ENCODE measurements at places on chromosomes 2 and 18. TPM values are rescaled to one million over a fixed set of nuclear protein-coding genes. Genes with fewer than 3 reads are reported as not detected.

DNA sequence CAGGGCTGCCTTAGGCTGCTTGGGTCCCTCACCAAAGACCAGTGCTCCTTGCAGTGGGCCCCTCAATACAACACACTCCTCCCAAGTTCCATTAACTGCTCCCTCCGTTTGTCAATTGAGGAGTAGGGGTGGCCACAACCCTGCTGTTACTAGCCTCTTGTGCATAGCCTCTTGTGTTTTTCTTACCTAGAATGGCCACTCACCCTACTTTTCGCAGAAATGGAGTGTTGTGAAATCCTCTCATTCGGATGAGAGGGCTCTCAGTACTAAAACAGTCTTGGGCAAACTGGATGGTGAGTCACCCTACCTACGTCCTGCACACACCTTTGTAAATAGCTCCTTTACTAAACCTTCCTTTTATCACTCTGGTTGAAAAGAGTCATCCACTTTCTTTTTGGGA, 253.9 kb downstream of the OSR1 start:
- DNase-seq: no peak

DNA sequence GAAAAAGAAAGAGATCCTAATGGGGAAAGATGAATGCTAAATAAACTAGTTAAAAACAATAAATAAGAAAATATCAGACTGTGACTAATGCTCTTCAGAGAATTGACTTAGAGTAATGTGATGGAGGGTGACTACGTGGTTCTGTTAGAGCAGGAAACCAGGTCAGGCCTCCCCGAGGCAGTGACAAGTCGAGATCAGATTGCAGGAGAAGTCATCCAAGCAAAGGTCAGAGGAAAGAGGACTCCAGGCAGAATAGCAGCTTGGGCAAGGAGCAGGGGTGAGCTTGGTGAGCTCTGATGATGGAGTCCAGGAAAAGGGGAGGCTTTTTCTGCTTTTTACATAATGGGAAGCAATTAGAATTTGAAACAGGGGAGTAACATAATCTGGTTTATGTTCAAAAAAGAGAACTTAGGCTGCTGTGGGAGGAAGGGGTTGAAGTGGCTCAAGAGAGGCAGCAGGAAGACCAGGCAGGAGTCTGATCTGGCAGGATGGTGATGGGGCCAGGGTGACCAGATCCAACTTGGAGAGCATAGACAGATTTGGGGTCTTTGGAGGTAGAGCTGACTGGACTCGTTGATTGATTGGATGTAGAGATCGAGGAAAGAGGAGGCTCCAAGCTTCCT, 27.3 kb upstream of the ITGB6 start:
- DNase-seq: no peak

- no peak for DNase-seq
Measured at GRCh38 chr2:207251573-207252192, 85.9 kb upstream of the KLF7 start.

DNA sequence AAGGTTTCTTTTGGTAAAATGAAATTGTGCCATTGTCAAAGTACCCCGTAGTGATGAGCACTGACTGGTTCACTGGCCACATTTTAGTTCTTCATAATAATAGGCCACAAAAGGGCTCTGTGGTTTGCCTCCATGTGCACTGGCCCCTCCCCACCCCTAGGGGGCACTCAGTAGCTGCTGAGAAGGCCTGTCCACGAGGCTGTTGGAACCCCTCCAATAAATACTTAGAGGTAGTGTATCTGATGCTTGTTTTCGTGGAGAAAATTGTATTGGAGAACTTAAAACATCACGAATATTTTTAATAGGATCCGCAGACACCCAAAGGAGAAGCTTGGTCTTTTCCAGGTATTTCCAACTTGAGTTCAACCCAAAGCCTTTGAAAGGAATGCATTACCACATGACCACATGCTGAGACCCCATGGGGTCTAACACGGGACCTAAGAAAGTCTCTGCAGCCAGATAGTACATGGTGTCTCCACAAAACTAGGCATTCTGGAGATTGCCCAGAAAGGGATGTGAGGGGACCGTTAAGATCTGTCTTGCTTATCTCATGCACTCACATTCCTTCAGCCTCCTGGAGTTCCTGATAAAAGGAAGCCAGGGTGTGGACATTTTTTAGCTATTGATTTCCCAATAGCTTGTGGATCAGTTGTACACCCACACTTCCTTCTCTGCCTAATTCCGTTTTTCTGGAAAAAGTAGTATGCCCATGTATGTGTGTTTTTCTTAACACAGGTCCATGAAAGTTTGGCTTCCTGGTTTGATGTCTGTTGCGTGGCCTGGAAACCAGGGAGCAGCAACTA, 28.5 kb upstream of the NOSTRIN start:
- no peak for DNase-seq

DNA sequence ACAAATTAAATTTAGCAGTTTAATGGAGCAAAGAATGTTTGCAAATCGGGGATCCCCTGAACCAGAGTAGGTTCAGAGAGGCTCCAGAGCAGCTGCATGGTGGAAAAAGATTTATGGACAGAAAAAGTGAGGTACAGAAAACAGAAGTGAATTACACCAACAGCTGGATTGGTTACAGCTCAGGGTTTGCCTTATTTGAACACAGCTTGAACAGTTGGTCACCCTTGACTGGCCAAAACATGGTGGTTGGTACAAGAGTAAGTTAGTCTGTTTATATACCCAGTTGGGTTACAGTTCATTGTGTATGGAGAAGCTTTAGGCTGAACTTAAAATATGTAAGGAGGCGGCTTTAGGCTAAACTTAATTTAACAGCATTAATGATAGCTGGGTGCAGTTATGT, 5.4 kb upstream of the CDCA7 start:
- DNase-seq: no peak

- peak; percentile 90 for DNase-seq
Measured at GRCh38 chr2:26848336-26849055, 564 bp downstream of the DPYSL5 start.

- peak; percentile 93 for DNase-seq
Measured at GRCh38 chr2:235051436-235052260, 99.8 kb downstream of the SH3BP4 start.

GRCh38 chr2:120204417-120204816, 18.8 kb downstream of the TMEM185B start:
- DNase-seq: no peak

- DNase-seq: no peak
Measured at GRCh38 chr18:75506913-75507312, 79.4 kb upstream of the SMIM21 start.

GRCh38 chr18:37398248-37398920, 167.2 kb downstream of the CELF4 start:
- peak; percentile 66 for DNase-seq

DNA sequence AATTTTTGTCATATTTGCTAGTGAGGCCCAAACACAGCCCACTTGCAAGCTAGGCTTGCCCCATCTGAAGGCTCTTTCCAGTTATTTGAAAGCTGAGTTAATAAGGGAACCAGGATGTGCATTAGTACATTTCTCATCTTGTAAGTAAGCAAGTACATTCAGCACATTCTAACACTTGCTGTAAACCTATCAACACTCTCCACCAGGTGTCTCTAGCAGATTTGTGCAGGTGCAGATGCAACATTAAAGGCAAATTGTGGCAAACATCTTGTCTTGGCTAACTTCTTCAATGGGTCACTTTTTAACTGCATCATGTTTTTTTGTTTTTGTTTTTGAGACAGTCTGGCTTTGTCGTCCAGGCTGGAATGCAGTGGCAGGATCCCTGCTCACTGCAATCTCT, 25.3 kb upstream of the MFSD6 start:
- no peak for DNase-seq

DNA sequence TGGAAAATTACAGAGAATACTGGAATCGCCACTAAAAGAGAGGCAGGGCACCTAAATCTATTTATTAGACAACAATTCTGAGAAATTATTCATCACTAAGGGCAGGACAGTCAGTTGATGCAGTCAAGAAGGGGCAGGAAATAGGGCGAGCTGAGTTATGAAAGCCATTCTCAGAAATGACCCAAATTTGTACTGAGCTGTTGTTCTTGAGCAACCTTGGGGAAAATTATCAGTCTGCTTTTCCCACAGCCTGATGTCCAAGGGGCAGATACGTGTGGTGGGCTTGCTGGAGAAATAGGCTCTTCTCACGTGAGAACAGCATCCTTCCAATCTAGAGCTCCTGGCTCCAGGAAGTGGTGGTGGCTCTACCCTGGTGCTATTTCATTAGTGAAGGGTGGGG, 38.6 kb downstream of the STON1 start:
- DNase-seq: no peak

- DNase-seq: no peak
Measured at GRCh38 chr2:216536734-216537210, 38.1 kb downstream of the RPL37A start.

DNA sequence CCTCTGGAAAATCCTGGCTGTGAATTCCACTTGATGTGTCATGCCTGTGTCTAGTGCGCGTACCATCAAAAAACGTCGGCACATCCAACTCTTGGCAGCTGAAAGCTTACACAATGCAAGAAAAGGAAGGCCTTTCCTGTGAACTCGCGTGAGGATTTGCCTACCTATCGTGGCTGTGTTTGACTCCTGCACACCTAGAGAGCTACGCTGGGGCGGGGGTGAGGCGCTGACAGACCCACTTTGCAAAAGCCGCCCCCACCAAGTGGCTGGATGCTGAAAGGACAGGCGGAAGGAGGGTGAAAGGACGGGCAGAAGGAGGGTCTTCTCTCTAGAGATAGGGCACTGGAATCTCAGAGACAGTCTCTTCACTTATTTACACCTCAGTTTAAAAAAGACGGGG, 270.1 kb downstream of the EIPR1 start:
- DNase-seq: no peak

DNA sequence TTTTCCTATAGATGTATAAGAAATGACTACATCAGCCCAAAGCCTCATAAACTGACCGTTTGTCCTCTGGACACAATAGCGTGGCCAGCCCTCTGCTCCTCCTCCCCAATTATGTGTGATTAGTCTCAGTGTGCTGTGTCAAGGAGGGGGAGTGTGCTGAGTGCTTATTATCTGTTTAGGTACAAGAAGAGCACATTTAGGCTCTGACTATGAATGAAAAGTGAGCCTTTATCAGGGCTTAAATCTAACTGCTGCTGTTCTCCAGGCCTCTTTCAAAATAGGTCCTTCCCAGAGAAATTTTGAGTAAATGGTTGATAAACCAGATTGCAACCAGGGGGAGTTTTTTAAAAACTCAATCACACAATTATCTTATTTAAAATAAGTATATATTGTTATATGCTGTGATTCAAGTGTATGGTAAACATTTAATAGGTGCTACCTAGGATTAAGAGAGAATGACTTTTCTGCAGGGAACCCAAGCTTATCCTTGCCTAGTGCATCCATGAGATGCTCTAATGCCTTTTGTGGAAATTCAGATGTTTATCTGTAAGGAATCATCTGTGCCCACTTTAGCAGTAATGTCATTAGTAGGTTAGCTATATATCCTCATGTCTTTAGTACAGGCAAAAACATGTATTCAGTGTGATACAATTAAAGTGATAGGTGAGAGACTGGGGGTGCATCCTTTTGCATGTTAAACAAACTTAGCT, 168.7 kb upstream of the SIX3 start:
- no peak for DNase-seq

GRCh38 chr2:57941816-57942215, 104.8 kb upstream of the VRK2 start:
- no peak for DNase-seq

- DNase-seq: no peak
Measured at GRCh38 chr18:21203126-21203525, 38.9 kb upstream of the GREB1L start.

GRCh38 chr18:49691177-49691608, 122.1 kb downstream of the ACAA2 start:
- DNase-seq: no peak

DNA sequence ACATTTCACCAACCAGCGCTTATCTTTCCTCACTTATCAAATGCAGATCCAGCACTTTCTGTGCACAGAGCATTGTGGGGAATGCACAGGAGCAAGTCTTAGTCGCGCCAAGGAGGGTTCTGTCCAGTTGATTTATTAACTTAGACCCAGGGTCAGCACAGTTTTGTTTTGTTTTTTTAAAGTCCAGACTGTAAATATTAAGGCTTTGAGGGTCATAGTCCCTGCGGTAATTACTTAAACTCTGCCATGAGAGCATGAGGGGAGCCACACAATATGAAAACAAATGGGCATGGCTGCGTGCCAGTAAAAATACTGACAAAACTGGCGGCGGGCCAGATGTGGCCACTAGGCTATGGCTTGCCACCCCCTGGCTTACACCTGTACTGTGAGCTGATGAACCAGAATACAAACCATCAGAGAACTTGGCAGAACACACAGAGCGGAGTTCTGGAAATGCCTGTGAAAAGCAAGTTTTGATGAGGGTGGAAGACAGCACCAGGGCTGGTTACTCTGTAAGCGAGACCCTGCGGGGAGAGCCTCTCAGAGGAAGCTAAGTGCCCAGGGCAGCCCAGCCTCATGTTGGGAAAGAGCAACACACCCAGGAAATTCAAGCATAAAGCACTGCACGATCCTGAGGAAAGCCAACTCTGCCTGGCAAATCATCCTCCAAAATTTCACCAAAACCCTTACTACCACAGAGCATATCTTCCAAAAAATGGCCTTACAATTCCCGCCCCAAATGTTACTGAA, 43.6 kb downstream of the L3MBTL4 start:
- no peak for DNase-seq

- no peak for DNase-seq
Measured at GRCh38 chr18:275486-275885, 7.6 kb upstream of the THOC1 start.

GRCh38 chr2:98078701-98079100, 8.3 kb upstream of the VWA3B start:
- no peak for DNase-seq

- DNase-seq: peak; percentile 82
Measured at GRCh38 chr2:55511508-55512124, 7.9 kb upstream of the CFAP36 start.

GRCh38 chr2:190717764-190718651, 69.1 kb downstream of the NAB1 start:
- no peak for DNase-seq

- peak; percentile 86 for DNase-seq
Measured at GRCh38 chr2:218853766-218854165, 5.8 kb upstream of the WNT6 start.

DNA sequence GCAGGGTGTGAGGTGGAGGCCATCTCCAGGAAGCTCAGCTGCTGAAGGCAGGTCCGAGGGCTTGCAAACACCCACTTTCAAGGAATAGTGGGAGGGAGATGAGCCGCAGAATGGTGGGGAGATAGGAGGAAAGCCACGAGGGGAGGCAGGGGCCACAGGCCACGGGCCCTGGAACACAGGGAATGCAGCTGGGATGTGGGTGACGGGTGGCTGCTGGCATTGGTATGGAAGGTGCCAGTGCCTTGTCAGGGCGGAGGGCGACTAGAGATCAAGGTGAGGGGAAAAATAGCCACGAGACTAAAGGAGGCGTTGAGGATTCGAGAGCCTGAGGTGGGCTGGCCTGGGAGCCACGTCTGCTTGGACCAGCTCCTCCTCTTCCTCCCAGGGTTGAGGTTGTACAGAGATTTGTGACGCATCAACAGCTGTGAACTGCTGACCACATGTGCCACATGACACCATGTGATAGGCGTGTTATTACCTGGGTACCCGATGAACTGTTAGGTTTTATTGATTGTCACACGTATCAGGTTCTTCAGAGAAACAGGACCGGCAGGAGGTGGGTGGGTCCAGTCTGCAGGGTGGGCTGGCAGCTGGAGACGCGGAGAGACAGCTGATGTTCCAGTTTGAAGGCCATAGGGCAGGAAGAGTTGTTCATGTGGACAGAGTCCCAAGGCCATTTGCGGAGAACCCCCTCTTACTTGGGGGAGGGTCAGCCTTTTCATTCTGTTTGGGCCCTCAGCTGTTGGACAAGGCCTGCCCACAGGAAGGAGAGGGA, 9.9 kb downstream of the IMPA2 start:
- DNase-seq: peak; percentile 64

MOCOS gene
- total RNA-seq: 14.4 TPM

HES6 gene
- 4.0 TPM for total RNA-seq

CNGA3 gene
- 0.29 TPM for total RNA-seq

SNORC gene
- 0.72 TPM for total RNA-seq

CERKL gene
- total RNA-seq: not detected

TRAPPC12 gene
- 67.0 TPM for total RNA-seq

GPR45 gene
- total RNA-seq: not detected
